Trophoblast cell (in vitro differentiated cells and primary cell): ENCODE measurements at places on chromosomes 3 and 15.

DNA sequence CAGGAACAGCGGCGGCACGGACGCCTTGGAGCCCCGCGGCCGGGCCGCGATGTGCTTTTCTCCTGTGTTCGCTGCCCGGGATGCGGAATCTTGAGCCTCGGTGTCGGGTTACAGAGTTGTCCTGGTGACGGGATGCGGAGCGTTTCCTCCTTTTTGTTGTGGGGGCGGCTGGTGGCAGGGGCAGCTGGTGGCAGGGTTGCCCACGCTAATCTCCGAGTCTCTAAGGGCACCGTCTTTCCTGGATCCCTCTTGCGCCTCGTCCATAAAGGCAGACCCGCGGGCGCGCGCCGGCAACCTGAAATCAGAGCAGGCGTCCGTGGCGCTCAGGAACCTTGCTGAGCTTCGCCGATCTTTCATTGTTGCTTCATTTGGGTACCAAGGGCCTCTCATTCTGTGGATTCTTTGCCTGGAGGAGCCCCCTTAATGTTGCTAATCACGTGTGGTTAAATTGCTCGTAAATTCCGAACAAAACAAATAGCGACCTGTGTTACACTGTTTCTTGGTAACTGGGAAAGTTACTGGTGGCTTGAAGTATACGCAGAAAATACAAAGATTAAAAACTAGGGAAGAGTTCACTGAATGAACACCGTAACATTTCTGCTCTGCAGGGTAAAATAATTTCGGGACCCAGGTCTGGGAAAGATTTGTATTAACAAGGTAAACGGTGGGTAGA, 844 bp upstream of the PFN2 start:
- peak; percentile 55 for DNase-seq

DNA sequence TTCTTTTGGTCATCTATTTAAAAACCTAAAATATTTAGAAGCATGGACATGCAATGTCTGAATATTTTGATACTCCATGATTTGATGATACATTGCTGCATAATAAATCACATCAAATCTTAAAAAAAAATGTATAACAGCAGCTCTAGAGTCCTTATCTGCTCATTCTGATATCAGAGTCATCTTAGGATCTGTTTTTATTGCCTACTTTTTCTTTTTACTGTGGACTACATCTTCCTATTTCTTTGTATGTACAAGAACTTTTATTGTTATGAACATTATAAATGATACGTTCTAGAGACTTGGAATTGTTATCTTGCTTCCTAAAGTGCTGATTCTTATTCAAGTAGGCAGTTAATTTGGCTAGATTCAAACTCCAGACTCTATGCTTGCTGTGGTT, 72.7 kb downstream of the IQCH start:
- no peak for DNase-seq

- no peak for DNase-seq
These were observed 16.9 kb upstream of the RBPMS2 start for GRCh38 chr15:64792282-64792681.

DNA sequence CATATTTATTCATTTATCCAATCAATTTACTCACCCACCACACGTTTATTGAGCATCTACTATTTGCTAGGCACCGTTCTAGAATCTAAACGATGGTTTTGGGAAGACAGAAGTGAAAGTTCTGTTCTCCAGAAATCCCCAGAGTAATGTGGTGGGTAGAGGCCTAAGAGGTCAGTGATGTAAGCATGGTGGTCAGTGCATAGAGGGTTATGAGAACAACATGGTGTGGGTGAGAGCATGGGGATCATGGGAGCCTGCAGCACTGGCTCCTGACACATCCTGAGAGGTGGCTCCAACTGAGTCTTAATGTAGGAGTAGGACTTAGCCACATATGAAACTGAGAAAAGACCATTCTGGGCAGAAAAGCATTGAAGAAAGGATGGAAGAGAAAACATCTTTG, 85.3 kb upstream of the TNFAIP8L3 start:
- DNase-seq = no peak

- DNase-seq = no peak
These were observed 60.9 kb downstream of the IL12A start for GRCh38 chr3:160049565-160049964.

DNA sequence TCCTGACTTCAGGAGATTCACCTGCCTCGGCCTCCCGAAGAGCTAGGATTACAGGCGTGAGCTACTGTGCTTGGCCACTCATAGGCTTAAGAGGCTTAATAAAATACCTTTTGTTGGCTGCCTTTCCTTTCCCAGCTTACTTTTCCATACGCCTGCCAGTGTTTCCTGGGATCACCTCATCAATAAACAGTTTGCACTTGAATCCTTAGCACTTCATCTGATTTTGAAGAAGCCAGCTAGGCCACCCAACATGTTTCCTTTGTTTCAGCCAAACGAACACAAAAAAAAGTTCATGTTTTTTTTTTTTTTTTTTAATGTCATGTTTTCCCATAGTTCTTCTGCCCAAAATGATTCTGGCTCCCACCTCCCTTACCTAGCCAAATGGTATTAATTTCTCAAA, 92.3 kb downstream of the RAP2B start:
- DNase-seq = no peak

DNA sequence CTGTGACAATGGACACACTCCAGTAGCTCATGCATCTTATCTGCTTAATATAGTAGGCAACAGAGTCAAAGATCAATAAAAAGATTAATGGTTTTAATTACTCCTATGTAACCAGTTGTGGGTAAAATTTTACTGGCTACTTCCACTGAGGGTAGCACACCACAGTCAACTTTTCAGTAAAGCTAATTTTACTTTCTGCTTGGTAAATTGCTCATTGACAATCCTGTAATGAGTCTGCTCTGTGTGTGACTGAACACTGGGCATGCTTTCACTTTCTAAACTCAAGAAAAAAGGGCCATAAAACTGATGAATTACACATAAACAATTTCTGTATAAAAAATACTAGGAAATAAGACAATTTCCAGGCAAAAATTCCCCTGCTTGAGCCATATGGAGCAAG, 838.3 kb downstream of the VGLL3 start:
- DNase-seq = no peak

DNA sequence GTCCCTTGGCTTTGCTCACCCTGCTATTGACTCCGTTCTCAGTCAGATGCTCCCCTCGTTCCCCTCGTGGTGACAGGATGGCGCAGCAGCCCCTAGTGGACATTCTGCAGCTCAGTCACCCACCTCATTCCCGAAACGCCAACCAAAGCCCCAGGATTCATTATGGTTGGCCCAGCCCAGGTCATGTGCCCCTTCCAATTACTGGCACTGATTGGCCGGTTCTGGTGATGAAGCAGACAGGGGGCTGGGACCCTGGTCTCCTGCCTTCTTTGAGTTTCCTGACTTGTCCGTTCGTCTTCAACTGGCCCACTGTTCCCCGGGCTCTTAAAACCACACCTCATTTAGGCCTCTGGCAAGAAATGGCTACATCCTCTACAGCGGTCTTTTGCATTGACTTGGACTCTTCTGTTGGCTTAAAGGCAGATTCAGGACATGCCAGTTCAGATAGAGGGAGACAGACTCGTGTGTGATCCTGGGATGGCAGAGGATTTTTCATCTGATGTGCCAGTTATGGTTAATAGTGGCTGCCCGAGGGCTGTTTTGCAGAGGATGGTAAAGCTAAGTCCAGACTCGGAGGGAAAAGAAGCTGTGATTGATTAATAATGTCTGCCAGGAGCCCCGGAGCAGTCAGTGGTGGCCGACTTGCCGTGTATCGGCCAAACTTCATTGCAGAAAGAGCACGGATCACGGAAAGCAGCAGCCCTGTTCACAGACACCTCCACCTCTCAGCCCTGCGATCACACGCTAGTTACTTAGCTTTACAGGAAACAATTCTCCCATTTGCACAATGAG, 37.8 kb downstream of the LSM3 start:
- DNase-seq = no peak

DNA sequence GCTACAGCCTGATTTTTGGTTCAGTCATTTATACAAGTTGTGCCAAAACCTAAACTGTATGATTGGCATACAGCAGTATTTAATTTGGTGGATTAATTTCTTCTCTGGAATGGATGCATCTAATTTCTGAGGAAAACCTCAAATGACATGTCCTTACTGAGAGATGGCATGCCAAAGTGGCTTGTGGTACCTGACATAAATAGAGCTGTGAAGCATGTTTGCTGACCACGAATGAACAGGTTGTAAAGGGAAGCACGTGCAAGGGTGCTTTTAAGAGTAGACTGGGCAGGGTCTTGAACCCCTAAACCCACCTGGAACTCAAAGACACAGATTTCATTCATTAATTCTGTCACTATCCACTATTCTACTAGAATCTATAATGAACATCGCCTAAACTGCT, 77.2 kb downstream of the TP63 start:
- DNase-seq = no peak

DNA sequence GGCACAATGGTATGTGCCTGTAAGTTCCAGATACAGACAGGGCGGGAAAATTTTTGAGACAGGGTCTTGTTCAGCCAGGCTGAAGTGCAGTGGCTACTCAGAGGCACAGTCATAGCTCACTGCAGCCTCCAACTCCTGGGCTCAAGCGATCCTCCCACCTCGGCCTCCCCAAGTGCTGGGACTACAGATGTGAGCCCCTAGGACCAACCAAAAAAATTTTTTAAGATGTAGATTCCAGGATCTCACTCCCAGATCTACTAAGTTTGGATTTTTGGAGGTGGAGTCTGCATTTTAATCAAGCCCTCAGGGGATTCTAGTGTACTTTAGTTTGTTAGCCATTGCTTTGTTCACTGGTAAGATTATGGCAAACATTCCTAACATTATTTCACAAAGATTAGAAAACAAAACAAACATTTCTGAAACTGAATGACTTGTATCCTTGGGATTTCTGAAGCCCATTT, 2.7 kb downstream of the LIPH start:
- DNase-seq = no peak

DNA sequence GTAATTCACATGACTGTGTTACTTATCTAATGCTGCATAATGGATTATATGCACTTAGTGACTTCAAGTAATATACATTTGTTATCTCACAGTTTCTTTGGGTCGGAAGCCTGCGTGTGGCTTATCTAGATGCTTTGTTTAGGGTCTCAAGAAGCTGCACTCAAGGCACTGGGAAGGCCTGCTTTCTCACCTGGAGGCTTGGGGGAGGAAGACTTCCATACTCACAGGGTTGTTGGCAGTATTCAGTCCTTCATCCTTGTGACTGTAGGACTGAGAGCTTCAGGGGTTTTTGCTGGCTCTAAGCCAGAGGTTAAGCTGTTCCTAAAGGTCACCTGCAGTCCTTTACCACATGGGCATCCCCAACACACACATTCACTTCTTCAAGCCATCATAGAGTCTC, 22.6 kb downstream of the TAFA4 start:
- no peak for DNase-seq

- DNase-seq = no peak
These were observed 89.6 kb upstream of the TLE3 start for GRCh38 chr15:70187331-70187730.

DNA sequence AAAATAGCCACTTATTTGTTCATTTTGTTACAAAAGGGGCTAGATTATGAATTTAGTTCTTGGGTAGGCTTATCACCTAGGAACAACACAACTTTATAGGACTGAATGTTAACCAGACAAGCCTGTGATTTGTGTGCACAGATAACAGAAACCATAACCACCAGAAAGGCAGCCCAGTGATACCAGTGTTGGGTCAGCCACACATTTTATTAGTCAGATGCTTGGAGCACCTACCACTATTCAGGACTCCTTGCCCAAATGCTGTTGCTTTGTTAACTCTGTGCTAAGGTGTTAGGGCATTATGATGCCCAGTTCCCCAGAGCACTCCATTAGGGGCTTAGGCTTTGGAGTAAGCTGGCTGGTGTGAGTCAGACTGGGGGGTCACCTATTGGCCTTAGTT, 22.5 kb downstream of the PLCL2 start:
- DNase-seq = no peak

DNA sequence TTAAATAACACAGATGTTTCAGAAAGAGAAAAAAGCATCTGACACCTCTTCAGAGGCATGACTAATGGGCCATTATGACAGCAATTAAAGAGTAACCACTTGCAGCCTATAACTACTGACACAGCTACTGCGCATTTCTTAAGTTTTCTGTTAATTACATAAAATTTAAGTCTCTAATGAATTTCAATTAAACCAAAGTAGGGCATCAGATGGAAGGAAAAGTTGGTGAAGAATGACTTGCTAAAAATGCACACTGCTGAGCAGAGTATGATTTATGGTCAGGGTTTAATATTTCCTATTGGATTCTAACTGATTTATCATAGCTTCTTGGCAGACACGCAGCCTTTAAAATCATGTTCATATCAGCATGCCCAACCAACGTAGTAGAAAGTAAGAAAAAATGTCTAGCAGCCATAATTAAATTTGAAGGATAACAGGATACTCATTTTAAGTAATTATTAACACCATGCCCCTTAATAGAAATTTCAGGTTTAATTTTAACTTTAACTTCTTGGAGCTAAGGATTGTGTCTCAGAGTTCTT, 140.0 kb downstream of the CBLB start:
- no peak for DNase-seq

DNA sequence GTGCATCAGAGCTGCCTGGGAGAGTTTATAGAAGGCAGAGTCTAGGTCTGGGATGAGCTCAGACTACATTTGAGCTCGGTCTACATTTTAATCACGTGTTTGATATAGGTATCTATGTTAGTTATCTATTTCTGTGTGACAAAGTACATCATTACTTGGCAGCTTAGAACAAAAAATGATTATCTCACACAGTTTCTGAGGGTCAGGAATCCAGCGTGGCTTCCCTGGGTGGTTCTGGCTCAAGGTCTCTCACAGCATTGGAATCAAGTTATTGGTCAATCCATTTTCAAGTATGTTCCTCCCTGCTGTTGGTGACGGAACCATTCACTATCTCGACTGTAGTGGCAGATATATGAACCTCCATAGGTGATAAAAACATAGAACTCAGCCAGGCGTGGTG, 71.7 kb downstream of the ABHD5 start:
- peak; percentile 93 for DNase-seq

GRCh38 chr3:125245521-125245920, 33.0 kb upstream of the SLC12A8 start:
- DNase-seq = no peak

- DNase-seq = no peak
These were observed 15.7 kb downstream of the CHST13 start for GRCh38 chr3:126539558-126540250.

GRCh38 chr15:83653639-83654378, at the start of gene ADAMTSL3:
Gene ADAMTSL3 (plus strand): TSS chr15:83654123. CDS start chr15:83655762, 1,639 bp downstream.
- DNase-seq = no peak

- DNase-seq = no peak
These were observed 354.5 kb upstream of the SOX14 start for GRCh38 chr3:137409584-137409983.

DNA sequence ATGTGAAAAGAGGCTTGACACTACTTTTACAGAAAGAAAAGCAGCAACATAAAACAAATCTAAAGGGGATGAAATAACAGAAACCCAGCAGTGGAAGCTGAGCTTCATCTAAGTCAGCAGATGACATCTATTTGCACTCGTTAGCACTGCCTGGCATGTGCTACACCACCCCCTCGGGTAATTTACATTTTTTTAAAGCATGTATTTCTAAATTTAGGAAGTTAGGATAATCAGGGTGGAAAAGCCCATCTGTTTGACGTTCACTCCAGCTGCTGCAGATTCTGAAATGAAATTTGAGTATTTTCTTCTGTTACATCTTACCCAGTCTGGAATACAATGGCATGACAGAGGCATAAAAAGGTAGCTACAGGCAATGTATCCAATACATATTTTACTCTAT, 20.7 kb downstream of the IGSF11 start:
- no peak for DNase-seq
